ENCODE measurements at places on chromosomes 12 and 14.

GRCh38 chr12:109689426-109689825 lies 24.2 kb upstream of the FAM222A start:
- DNase-seq, result no peak

DNA sequence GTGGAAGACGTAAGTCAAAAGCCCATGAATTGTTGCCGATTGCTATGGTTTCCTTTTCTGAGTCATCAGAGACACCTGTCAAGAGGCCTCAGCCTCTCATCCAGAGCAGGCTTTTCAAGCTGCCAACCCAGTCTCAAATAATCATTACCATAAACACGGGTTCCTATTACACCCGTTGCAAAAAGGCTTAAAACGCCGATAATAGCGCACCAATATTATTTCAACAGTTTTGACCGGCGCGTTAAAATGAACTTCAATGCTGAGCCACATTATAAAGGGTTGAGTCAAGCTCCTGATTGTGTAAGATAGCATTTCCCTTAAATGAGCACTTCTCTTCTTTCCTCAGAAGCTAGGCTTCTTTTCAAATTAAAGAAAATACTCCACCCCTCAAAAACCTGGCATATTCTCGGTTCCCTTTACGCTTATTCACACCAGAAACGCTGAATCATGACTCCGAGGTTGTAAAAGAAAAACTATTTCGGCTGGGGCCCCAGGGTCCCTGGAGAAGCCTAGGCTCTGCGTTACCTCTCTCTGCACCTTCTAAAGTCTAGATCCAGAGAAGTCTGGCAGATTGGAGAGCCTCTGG lies 1.4 kb downstream of the TMTC1 start:
- DNase-seq, result no peak

DNA sequence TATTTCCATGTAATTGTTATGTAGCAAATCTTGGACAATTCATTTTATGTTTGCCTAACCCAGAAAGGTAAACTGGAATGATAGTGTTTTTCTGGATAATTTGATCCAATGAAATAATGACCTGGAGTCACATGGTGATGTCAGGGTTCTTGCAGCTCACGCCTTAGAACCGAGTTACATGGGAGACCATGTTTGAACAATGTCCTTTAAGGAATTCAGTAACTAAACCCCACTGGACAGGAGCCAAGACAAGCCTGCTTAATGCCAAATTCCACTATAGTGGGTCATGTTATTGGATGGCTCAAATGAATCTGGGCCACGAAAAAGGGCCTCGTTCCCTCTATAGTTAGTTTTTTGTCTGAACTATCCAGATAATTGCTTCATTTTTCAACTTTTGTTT lies 255.8 kb upstream of the HMGA2 start:
- no peak for DNase-seq

GRCh38 chr12:89732522-89732921 lies 23.9 kb upstream of the ATP2B1 start:
- DNase-seq, result no peak

- no peak for DNase-seq
Measured at GRCh38 chr12:27905285-27906126, 67.0 kb downstream of the PTHLH start.

DNA sequence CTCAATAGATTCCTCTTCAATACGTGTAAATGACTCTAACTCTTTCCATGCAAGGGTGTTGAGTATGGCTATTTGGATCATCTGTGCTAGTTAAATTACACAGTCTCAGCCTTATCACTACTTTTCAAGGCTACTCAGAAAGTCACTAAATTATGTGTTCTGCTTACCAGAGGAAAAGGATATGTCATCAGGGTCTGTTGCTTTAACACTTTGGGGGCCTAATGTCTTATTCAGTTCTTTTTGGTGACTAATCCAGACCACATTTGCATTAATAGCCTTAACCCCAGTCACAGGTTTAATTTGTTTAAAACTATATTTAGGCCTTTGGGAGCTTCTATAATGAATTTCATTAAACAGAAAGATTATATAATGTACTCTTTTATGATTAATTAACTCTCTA lies 649.3 kb downstream of the RPS29 start:
- no peak for DNase-seq

Data from stimulated activated CD4-positive, alpha-beta T cell treated with anti-CD3 and anti-CD28 coated beads, Interleukin-1b, Interleukin-23, amount 100 ng/mL, for 1 hour (primary cell).